ENCODE measurements at places on chromosomes 5 and 9.

GRCh38 chr9:108022246-108022935, 532.8 kb upstream of the KLF4 start:
- DNase-seq: no peak

DNA sequence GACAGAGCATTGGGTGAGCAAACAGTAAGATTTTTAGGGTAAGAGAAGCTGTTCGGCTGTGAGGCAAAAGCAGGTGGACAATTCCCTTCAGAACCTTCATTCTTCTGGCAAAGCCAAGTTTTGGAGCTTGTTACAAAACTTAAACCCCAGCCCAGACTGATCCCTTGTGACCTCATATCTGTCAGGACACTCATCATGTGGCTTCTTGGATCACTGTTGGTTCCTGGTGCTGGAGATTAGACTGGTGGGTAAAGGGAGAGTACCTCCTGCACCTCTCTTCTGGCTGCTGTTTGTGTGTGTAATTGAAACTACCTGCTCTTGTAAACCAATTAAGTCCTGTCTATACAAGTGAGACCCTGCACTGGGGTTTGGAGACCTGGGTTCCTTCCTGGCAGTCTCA, 21.0 kb downstream of the LARP1 start:
- no peak for DNase-seq

GRCh38 chr9:17636821-17637220, 58.0 kb downstream of the SH3GL2 start:
- DNase-seq: no peak

GRCh38 chr5:132394667-132395259, 25.3 kb downstream of the SLC22A5 start:
- no peak for DNase-seq

DNA sequence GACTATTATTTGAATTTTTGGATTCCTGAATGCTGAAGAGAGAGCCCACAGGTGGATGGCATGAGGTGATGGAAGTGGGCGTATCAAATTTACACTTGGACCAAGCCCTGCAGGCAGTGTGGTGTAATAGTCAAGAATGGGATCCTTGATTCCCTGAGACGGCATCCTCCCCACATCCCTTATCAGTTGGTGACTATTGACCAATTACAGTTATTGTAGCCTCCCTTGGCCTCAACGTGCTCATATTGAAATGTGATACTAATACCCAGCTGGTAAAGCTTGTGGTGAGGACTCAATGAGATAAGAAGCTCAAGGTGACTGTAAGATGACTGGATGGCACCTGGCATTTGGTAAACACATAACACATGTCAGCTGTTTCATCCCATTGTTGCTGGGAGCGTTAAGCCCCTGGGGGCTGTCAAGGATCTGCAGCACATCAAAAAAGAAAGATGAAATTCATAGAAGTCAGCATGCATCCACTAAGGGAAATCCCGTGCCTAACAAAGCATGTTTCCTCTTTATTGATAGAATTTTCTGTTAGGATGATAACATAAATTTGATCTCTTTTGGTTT, 65.6 kb upstream of the IRX2 start:
- no peak for DNase-seq
